ENCODE measurements at places on chromosomes 12 and 14.

DNA sequence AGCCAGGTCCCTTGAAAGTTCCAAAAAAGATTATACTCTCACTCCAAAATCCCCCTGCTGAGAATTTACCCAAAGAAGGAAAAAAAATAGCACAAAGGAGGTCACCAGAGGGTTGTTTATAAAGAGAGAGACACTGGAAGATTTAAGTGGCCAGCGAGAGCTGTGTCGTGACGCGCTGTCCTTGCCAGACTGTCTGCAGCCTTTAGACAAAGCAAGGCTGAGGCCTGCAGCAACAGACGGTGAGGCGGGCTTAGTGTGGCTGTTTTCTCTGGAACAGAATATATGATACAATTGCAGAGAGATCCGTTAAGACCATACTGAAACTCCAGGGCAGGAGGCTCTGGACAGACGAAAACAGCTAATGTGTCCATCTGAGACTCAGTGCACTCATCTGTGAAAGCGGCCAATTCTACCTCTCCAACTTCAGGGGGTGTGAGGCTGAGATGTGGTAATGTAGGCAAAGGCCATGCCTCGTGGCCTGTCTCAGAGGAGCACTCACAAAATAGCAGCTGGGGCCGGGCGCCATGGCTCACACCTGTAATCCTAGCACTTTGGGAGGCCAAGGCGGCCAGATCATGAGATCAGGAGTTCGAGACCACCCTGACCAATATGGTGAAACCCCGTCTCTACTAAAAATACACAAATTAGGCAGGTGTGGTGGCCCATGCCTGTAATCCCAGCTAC, 36.2 kb downstream of the ANAPC7 start:
- DNase-seq, result no peak

GRCh38 chr14:92638266-92638665, 110.2 kb downstream of the LGMN start:
- no peak for DNase-seq

- DNase-seq, result no peak
Measured at GRCh38 chr12:120817559-120818330, 86.4 kb downstream of the SPPL3 start.

GRCh38 chr12:77323788-77324415, 258.5 kb upstream of the E2F7 start:
- DNase-seq, result no peak

GRCh38 chr12:104137001-104137901, 759 bp downstream of the NFYB start:
- peak; percentile 34 for DNase-seq

DNA sequence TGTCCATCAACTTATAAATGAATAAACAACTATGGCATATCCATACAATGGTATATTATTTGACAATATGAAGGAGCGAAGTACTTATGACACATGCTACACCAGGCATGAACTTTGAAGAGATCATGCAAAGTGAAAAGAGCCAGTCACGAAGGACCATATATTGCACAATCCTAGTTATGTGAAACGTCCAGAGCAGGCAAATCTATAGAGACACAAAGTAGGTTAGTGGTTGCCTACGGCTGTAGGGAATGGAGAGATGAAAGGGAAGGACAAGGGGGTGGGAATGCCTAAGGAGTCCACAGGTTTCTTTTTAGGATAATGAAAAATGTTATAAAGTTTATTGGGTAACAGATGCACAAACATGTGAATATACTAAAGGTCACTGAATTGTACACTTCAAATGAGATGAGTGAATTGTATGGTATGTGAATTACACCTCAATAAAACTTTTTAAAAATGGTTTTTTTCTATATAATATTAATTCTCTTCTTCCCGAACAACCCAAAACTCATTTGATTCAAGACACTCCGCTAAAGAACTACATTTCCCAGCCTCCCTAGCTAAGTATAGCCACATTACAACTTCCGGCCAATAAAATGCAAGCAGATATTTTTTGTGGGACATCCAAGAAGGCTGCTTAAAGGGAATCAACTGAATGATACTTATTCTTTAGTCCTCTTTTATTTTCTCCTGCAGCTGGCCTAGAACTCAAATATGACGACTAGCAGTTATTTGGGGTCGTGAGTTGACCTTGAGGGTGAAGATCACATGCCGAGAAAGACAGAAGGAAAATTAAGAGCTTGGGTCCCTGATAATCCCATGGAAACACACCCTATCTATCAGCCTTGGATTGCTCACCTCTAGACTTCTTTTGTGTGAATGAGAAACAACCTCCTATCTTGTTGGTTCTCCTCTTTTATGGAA, 187.2 kb downstream of the TTC8 start:
- no peak for DNase-seq

- DNase-seq, result no peak
Measured at GRCh38 chr12:74337951-74338350, 199.7 kb upstream of the ATXN7L3B start.

- peak; percentile 37 for DNase-seq
Measured at GRCh38 chr12:45518291-45519235, 210.9 kb upstream of the ARID2 start.

DNA sequence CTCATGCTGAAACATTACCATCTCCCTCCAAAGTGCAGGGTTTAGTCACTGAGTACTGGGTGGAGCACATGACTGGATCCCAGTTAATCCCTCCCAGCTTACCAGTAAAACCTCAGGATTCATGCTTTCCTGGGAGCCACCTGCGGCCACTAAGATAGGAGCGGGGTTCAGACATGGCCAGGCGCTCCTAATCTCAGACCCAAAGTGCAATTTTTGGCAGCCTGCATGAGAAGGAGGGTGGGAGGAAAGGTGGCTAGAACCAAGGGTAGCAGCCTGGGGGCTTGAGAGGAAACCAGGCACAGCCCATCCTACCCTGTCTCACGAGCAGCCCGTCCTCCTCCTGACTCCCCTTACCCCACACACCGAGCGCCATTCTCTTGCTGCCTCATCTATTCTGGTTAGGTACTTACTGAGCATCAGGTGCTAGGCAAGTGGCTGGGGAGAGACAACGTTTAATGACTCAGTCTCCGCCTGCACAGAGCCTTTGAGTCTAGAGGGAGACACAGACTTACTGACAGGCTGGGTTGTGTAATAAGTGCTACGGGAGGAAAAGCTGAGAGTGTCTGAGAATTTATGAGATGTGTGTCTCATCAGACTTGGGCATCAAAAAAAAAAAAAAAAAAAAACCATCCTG, 9.9 kb downstream of the GPRC5A start:
- DNase-seq, result no peak

GRCh38 chr12:109858764-109859163, 21.6 kb downstream of the GLTP start:
- no peak for DNase-seq

DNA sequence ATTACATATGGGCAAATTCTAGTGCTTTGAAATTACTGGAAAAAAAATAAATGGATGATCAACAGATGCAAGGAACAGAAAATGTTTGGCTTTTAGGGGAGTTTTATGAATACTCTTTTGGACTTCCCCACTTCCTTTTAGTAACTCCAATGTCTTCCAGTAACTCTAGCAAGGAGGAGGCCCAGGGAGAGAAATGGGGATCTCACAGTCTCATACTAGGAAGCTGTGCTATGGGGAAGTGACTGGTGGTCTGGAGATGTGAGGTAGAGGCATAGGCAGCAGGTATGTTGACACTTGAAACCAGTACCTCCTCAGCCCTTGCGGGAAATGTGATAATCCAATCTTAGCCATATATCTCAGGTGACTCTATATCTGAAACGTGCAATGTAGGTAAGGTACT, 68.1 kb downstream of the CRADD start:
- no peak for DNase-seq

- DNase-seq, result no peak
Measured at GRCh38 chr12:110301065-110301806, 20.2 kb downstream of the ATP2A2 start.

DNA sequence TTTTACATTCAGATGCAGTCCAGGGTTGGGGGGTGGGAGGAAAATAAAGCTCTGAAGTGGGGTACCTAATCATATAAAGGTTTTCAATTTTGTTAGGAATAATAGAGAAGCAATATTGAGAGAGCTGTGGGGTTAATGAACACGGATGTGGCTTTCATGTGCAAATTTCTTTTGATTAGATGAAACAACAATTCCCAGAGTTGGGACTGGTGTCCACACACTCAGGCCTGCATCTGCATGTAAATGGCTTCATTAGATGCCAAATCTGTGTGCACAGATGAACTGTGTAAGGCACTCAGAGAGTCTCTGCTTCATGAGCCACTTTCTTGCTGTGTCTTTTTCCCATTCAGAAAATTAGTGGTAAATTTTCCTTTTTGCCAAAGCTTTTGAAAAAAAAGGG, 377.1 kb upstream of the NOVA1 start:
- DNase-seq, result no peak

DNA sequence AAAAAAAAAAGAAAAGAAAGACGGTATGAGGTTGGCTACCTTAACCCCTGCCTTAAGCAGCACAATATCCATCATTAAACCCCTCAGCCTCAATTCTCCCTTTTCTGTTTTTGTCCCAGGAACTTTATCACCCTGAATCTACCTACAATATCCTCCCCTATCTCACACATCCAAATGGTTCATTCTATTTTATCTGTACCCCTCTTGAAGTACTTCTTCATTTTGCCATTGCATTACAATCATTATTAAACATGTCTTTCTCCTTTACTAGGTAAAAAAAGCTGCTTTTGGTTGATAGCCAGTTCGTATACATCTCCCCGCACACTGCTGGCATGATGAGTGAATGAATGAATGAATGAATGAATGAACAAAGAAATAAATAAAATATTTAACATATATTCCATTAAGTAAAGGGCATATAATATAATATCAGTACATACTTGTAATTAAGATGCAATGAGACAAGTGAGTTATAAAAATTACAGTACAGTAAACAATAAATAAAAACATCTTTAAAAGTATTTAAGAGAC, 364 bp upstream of the GPR65 start:
- no peak for DNase-seq

DNA sequence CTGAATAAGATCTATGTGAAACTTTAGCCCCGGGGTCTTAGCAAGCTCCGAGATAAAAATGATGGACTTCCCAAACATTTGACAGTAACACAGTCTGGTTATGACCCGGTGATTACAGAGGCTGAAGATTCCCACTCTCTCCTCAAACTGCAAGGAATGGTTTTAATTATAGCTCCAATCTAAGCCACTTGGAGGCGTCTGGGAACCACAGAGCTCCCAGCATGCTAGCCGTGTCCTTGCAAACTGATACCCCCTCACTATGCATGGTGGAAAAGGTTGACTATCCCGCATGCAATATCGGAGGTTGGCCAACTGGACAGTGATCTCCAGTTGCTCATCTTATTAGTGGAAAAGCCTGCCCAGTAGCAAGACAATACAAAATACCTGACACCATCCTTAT, 76.5 kb upstream of the GRIN2B start:
- no peak for DNase-seq

DNA sequence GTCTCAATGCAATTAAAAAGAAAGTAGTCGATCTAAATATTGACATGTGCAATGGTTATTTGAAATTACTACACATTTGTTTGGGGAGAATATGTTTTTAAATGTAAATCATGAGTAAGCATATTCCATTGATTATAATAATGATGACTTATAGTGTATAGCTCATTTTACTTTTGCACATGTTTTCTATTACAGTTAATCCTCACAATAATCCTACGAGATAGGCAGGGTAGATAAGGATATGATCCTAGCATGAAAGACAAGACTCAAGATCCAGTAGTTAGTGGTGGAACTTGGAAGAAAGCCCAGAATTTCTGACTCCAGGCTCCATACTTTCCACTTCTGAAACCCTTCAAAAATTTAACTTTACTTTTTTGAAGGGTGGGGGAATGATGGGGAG, 94.0 kb downstream of the NAV3 start:
- no peak for DNase-seq

DNA sequence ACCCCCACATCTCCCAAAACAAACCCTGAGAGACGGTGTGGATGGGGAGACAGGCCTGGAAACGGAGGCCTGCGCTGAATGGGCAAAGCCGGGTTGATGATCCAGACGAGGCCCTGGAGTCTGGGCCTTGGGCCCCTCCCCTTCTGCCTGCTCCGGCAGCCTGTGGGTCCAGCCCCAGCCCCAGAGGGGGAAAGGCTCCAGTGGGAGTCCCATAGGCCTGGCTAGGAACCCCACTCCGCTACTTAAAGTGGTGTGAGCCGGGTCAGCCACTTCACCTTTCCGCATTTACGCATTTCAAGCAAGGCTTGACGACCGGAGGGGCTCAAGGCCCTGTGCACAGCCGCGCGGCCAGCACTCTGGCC, 695 bp upstream of the TNFAIP2 start:
- DNase-seq, result no peak

GRCh38 chr12:50638482-50638880, 125.4 kb upstream of the ATF1 start:
- no peak for DNase-seq

DNA sequence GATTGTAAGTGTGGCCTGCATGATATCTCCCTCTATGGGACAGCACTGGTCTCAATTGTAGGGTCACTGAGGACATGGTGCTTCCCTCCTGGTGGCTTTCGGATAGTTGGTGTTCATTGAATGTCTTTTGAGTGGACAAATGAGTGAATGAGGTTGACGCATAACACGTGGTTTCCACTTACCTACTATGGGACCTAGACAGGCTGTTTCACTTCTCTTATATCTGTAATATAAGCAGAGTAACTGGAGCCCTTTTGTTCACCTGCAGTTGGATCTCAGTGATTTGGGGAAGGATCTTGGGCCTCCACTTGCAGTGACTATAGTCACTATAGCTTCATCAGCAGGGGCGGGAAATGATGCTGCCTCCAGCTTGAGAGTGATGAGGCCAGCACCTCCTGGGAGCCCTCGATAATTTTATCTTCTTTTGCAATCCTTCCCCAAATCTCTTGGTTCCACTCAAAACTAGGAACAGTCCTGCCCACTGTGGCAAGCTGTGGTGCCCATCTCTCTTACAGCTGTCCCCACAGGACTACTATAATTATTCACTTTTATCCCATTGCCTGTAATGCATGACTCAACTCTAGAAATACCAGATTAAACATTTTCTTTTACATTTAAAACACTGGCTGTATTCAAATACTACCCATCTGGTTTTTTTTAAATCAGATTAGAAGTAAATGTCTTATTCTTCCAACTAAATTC, 242.9 kb downstream of the CHST11 start:
- no peak for DNase-seq

GRCh38 chr14:68885226-68886108, 92.6 kb upstream of the ZFP36L1 start:
- DNase-seq, result no peak
